ENCODE measurements at places on chromosomes 13 and 19. TPM values are rescaled to one million over a fixed set of nuclear protein-coding genes. Genes with fewer than 3 reads are reported as not detected.
A peak's percentile ranks its signal among the peaks of the same experiment; 100 is the strongest.

DNA sequence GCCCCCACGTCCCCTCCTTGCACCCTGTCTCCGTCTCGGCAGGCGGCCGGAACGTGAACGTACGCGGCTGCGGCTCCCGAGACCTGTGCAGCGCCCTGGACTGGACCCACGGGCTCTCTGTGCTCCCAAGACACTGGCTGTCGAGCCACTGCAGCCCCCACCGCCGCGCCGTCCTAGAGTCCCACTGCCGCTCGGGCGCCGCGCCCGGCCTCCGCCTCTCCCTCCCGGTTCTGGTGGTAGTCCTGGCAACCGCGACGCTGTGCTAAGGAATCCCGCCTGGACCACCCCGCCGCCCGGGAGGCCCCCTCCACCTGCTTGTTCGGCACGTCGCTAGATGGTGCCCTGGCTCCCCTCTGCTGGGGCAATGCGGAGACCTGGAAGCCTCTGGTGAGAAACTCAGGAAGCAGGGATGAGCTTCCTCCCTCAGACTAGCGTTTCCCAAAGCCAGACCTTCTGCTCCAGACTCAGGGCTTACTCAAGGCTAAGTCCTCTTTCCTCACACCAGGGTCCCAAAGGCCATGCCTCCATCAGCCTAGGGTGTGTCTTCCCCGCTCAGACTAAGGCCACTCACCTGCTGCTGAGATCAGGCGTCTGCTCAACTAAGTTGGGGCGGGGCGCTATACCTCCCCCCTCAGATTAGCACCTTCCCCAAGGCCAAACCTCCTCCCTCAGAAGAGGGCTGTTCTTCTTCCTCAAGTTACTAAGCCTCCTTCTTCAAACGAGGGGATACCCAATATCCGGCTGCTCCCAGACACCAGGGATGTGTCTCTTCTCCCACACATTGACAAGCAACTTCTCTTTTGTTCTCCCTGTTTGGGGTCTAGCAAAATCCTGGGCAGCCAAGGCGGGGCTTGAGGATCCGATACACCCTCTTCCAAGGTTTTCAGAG lies 16.1 kb upstream of the IRGC start:
- DNase-seq, result no peak
- H3K27ac ChIP-seq, result no peak overlapping the region
- H3K4me1 ChIP-seq, result no peaks in the 10 kb centered on the region
- no peaks in the 10 kb centered on the region for H3K36me3 ChIP-seq

DNA sequence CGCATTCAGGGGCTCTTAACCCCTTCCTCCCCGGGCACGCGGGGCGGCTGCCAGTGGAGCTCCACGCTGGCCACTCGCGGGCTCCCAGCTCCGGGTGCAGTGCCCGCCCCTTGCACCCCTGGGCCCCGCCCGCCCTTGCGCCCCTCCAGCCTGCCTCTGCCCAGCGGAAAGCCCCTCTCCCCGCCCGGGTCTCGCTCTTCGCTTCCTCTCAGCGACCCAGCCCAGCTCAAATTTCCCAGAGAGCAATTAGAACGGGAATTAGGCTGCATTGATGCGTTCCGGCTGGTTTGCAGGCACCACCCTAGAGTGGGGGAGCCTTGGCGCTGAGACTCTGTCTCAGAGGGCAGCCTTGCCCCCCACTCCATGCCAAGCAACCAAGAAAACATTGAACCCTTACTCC lies 1.8 kb upstream of the GSX1 start:
- no peak overlapping the region for H3K27ac ChIP-seq
- no peaks in the 10 kb centered on the region for H3K36me3 ChIP-seq
- no peak overlapping the region for H3K4me3 ChIP-seq
- no peak for DNase-seq
- peaks cover 6% of the 10 kb centered on the region for H3K4me1 ChIP-seq

DNA sequence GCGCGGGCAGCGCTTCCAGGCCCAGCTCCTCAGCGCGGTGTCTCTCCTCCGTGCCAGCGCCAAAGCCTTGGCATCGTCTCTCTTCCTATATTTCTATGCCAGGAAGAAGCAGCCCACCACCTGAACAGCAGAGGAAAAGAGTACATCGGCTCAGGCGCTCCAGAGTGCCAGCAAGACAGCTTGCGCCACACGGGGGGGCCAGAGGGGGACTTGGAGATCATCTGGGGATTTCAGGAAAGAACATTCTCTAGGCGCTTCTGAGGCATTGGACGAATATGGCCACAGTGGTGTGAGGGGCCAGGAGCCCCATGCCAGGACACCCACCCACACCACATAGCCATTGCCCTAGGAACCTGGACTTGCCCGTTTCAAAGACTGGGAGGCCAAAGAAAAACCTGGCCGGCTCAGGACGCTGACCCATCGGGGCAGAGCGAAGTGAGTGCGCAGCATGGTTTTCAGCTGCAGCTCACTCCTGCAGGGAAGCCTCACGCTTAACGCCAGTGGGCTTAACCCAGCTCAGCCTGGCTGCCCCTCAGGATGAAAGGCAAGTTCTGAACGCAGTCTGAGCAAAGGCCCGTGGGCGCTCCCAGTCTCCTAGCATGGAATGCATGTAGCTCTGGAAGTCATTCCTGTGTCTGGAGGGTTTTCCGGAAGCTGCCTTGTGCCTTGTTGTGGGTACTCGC lies 62.1 kb downstream of the GGACT start:
- no peak overlapping the region for H3K4me3 ChIP-seq
- no peaks in the 10 kb centered on the region for H3K27me3 ChIP-seq
- no peaks in the 10 kb centered on the region for H3K4me1 ChIP-seq
- H3K36me3 ChIP-seq, result no peaks in the 10 kb centered on the region

The IZUMO2 gene
- 1.1 TPM for total RNA-seq

The SELENOV gene
- not detected for total RNA-seq

The NKPD1 gene
- total RNA-seq, result 3.6 TPM

- no peak overlapping the region for H3K27ac ChIP-seq
- DNase-seq, result no peak
- no peaks in the 10 kb centered on the region for H3K4me1 ChIP-seq
- H3K36me3 ChIP-seq, result no peaks in the 10 kb centered on the region
- no peaks in the 10 kb centered on the region for H3K27me3 ChIP-seq
Observed at GRCh38 chr13:113029487-113030258, 60.7 kb downstream of the MCF2L start.

DNA sequence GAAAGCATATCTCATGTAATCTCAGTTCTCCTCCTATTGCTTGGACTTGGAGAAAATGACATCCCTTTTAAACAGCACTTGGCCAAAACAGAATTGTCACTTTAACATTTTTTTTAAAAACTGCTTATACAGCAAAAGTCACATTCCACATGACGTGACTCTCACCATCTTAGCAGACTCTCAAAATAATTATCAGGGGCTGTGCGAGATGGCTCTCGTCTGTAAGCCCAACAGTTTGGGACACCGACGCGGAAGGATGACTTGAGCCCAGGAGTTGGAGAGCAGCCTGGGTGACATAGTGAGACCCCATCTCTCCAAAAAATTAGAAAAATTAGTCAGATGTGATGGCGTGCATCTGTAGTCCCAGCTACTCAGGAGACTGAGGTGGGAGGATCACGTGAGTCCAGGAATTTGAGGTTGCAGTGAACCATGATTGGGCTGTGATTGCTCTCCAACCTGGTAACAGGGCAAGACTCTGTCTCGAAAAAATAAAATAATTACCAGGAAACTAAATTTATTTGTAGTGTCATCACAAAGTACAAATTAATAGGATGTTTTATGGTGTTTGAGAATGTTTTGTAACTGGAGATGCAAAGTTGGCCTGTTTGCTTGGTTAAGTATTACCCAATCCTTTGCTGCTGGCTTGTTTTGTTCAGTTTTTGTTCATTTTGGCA lies 8.8 kb downstream of the SAFB start:
- peaks cover 16% of the 10 kb centered on the region for H3K4me1 ChIP-seq
- H3K36me3 ChIP-seq, result no peaks in the 10 kb centered on the region
- no peaks in the 10 kb centered on the region for H3K27me3 ChIP-seq
- no peak overlapping the region for H3K4me3 ChIP-seq
- no peak overlapping the region for H3K27ac ChIP-seq

DNA sequence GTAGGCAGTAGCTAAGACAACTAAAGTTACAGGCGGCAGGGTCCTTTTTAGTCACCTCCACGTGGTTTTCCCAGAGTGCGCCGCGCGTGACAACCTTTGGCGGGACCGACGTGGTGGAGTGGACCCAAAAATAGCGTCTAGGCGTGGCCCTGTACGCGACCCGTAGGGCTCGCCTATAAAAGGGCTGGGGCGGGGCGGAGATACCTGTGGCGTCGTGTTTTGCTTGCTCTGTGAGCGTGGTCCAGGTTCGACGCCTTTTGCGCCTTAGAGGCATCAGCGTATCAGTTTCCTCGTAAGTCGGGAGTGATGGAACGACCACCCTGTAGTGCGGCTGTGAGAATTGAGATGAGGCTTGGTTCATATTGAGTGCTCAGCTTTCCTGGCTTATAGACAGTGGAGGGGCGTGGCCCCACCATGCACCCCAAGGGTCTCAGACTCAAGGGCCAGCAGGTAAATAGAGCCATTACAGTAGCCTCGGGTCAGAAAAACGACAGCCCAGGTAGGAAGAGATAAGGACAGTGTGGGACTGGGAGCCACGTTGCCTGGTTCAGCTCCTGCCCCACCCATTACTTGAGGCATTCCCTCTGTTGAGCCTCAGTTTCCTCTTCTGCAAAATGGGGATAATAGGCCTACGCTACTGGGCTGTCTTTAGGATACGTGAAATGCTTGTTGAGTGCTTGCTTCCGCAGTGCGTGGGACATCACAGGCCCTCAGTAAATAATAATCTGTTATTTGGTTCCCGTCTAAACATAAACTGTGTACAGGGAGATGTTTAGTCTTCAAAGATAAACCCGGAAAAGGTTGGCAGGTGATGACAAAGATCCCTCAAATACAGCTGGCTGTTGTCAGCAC lies 693 bp upstream of the TMED1 start:
- peak overlapping the region; percentile 69 for H3K4me3 ChIP-seq
- no peaks in the 10 kb centered on the region for H3K27me3 ChIP-seq
- H3K4me1 ChIP-seq, result no peaks in the 10 kb centered on the region
- H3K36me3 ChIP-seq, result no peaks in the 10 kb centered on the region

DNA sequence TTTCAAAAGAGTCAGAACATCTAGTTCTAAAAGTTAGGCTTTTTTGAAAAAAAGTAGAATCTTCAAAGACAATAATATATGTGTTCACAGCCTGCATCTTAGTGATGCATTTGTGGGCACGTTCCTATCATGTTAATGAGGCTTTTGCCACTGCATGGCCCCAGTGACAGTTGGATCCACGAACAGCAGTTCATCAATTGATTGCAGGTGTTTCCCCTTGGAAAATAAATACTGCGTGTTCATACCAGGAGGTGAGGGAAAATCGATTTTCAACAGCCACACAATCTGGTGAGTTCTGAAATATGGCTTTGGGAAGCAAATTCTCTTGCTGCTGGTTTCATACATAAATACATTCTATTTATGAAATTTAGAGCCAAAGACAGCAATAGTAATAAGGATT lies 343.8 kb upstream of the SLC10A2 start:
- DNase-seq, result no peak
- H3K36me3 ChIP-seq, result no peaks in the 10 kb centered on the region
- H3K27me3 ChIP-seq, result no peaks in the 10 kb centered on the region
- no peak overlapping the region for H3K27ac ChIP-seq

DNA sequence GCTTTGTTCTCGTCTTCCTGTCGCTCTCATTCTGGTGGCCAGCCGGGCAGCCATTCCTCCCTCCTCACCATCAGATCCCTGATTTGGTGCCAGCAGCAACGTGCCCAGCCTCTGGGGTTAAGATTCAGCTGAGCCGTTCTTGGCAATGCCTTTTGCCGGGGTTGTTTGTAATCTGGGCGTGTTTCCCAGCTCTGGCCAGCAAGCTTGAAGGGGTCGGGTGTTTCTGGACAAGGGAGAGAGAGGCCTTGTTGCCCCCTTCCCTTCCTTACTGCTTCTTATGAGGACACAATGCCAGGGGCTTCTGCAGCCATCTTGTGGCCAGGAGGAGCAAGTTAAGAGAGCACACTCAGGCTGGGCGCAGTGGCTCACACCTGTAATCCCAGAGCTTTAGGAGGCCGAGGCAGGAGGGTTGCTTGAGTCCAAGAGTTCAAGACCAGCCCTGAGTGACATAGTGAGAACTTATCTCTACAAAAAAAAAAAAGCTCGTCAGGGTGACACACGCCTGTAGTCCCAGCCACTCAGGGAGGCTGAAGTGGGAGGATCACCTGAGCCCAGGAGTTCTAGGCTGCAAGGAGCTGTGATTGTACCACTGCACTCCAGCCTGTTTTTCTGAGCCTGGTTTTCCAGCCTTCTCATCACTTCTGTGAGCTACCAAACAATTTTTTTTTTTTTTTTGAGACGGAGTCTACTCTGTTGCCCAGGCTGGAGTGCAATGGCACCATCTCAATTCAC lies 10.7 kb upstream of the CRTC1 start:
- H3K27ac ChIP-seq, result no peak overlapping the region
- H3K27me3 ChIP-seq, result no peaks in the 10 kb centered on the region
- peaks cover 9% of the 10 kb centered on the region for H3K36me3 ChIP-seq
- no peak overlapping the region for H3K4me3 ChIP-seq

DNA sequence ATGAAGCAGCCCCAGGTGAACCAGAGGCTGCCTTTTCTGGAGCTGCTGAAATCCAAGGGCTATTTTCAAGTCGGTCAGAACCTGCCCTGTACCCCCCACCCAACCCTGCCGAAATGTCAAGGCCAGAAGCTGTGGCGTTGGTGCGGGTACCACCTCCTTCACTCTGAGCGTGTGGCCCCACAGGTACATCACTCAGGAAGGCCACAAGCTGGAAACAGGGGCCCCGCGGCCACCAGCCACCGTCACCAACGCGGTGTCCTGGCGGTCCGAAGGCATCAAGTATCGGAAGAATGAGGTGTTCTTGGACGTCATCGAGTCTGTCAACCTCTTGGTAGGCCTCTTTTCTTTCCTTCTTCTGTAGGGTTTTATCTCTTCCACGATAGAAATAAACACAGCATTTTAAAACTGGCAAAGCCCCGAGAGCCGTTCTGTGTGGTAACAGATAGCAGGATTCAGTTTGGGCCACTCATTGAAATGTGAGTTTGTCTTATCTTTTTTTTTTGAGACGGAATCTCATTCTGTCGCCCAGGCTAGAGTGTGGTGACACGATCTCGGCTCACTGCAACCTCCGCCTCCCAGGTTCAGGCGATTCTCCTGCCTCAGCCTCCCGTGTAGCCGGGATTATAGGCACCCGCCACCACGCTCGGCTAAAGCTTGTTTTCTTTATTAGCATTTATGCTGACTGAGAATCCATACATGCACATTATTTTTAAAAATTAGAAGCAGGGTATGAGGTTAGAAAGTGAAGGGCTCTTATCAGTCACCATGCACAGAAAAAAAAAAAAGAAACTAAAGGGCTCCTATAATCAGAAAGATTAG lies 11.3 kb downstream of the AP1M1 start:
- no peaks in the 10 kb centered on the region for H3K4me1 ChIP-seq
- no peak overlapping the region for H3K27ac ChIP-seq
- H3K36me3 ChIP-seq, result no peaks in the 10 kb centered on the region
- H3K4me3 ChIP-seq, result no peak overlapping the region

The FOSB gene
- total RNA-seq, result 2.5 TPM

DNA sequence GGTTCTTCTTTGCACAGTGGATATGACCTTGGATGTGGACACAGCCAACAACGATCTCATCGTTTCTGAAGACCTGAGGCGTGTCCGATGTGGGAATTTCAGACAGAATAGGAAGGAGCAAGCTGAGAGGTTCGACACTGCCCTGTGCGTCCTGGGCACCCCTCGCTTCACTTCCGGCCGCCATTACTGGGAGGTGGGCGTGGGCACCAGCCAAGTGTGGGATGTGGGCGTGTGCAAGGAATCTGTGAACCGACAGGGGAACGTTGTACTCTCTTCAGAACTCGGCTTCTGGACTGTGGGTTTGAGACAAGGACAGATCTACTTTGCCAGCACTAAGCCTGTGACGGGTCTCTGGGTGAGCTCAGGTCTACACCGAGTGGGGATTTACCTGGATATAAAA lies 9.4 kb downstream of the RFPL4AL1 start:
- H3K4me3 ChIP-seq, result no peak overlapping the region
- H3K4me1 ChIP-seq, result no peaks in the 10 kb centered on the region
- no peaks in the 10 kb centered on the region for H3K27me3 ChIP-seq
- no peaks in the 10 kb centered on the region for H3K36me3 ChIP-seq

The DPF1 gene
- total RNA-seq, result 1.8 TPM

Data from prostate gland (tissue), 2 donors.